ENCODE measurements at places on chromosomes 7 and 10.

DNA sequence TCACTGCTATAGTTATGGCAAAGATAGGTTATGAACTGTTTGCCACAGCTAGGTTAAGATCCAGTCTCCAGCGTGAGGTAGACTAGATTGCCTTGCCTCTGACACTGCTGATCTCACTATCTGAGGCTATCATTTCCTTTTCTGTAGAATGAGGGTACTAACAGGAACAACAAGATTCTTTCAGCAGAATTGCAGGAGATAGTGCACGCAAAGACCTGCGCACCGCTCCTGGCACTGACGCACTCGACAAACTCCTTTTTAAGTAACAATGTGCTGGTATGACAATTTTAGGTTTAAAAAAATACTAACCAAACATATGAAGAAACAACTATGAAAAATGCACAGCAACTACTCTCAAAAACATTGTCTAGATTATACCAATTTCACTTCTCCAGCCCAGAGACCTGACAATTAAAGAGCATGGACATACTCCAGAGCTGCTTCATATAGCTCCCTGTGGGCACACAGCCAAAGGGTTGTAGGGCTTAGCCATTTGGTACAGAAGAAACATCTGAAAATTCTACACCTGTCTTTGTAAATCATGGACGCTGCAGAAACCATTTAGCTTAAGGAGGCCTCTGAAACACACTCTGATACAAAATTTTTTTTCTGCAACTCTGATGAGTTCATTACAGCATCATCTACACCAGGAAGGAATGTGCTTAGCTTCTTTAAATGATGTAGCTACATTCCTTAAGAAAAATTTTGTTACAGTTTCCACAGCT is 7.8 kb downstream of the ADAM12 start:
- DNase-seq = no peak

GRCh38 chr7:71584256-71584655 is 452.3 kb downstream of the GALNT17 start:
- no peak for DNase-seq

DNA sequence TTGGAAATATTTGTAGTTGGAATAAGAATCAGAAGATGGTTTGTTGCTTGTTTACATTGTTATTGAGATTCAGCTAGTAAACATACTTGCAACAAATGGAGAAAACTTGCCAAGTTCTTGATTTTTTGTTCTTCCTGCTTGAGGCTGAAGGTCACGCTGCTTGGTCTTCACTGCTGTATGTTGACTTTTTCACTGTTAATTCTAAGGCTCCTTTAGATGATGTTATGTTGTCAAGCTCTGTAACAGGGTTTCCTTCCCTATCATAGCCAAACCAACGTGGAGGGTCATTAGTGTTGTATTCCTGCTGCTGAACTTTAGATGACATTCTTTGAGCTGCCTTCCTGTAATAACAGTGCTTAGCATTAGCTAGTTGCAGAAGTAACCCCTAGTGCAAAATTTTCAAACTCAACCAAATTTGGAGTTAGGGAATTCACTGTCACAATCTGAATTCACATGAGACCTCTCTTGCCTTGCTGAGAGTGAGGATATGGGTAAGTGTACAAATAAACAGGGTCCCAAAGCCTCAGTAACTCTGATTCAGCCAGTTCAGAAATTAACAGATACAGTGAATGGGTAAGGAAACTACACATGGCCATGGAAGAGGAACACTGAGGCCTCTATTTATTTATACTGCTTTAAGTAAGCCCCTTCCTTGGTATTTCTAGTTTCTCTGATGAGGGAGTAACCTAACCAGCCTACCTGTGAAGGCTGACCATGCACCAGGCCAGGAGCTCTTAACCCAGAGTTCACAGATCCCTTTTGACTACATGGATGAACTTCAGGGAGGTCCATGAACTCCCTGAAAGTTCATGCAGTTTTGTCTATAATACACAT is 64.6 kb downstream of the FAM185A start:
- DNase-seq = no peak

- DNase-seq = no peak
Observed at GRCh38 chr10:126997801-126998590, 92.8 kb downstream of the DOCK1 start.

GRCh38 chr10:44205067-44205466 is 179.8 kb downstream of the CXCL12 start:
- DNase-seq = no peak

All from stimulated activated CD8-positive, alpha-beta memory T cell treated with anti-CD3 and anti-CD28 coated beads, Interleukin-4, amount 100 ng/mL, for 48 hours (primary cell).